ENCODE measurements at places on chromosomes 12 and 14.

- DNase-seq, result no peak
Measured at GRCh38 chr12:117120787-117121186, 21.6 kb upstream of the TESC start.

- no peak for DNase-seq
Measured at GRCh38 chr12:107513636-107514400, 171.8 kb upstream of the PWP1 start.

DNA sequence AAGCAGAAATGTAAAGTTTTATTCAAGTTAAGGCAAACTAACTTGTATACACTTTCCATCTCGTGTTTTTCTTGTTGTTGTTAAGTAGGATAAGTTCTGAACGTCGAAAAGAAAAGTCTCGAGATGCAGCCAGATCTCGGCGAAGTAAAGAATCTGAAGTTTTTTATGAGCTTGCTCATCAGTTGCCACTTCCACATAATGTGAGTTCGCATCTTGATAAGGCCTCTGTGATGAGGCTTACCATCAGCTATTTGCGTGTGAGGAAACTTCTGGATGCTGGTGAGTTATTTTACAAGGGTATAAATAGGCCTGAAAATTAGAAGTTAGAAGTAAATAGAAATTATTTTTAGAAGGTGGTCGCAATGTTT is 25.0 kb downstream of the HIF1A start:
- DNase-seq, result no peak

DNA sequence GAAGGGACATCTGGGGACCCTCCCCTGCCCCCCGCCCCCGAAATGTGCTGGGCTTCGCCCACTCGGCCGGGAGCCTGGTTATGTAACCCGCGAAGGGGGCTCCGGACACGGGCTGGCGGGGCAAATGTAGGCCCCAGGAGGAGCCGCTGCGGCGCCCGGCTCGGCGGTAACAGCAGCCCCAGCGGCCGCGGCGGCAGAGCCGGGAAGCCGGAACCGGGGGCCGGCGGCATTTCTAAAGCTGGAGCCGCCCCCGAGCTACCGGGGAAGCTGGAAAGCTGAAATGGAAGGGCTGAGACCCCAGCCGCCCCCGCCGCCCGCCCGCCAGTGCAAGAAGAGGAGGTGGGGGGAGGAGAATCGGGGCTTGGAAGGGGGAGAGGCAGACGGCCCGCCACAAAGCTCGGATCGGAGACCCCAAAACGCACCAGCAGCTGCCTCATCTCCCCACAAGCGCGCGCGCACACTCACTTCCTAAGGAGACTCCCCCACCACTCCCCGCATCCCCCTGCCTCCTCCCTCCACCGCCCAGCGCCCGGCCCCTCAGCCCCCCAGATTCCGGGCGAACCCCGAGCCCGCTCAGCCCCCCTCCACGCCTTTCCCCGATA is 1.5 kb downstream of the KDM2B start:
- DNase-seq, result no peak

DNA sequence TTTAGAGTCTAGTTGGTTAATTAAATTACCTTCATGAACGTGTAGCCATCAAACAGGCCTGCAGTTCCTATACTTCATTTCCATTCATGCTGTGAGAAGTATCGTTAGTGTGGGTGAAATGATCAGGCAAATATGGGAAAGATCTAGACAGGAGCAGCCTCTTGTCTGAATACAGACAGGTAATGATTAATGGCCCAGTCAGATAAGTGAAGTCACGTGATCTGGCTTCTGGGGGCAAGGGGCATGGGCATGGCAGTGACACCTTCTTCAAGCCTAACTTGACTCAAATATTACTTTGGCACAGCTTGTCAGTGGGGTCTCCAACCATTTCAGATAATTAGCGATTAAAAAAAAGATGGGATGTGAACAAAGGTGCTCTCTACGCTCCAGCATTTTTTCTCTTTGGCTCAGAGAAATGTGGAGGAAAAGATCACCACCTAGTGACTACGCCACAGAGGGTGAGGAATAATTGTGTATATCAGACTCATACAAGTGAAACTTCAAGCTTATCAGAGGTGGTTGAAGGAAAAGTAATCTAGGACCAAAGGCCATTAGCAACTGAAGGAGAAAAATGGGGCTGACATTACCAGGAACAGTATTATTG is 17.8 kb downstream of the GUCY2C start:
- DNase-seq, result no peak

DNA sequence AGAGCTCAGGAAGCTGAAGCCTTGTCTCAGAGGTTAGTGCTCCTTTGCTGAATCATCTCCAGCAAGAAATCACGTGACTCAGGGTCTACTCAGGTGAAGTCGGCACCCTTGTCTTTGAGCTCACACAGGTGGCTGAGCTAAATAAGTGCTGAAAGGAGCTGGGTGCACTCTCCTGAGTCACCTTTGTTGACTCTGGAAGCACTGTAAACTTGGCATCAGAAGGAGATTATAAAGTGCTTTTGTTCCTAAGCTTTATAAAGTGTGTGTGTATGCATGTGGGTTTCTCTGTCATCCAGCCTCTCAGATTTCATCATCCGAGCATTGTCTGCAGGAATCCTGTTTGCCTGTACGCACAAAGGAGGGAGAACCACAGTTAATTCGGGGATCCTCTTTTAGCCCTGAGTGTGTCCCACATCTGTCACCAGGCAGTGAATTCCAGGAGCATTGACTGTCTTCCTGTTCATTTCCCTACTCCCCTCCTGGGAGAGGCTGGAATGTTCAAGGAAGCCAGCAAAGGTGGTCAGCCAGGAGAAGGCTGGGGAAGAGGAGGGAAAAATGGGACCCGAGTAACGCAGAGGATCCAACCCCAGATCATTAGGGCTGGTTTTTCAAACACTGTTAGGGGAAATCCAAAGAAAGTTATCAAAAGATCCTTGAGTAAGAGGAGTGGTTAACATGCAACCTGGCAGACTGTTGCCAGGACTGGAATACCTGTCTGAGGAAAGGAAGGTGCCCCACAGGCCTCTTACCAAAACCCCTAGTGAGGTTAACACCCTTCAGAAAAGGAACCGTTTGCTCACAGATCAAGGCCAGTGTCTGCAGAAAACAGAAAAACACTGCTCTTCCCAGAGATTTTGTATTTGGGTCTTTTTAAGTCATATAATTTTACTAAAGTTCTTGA is 157.5 kb upstream of the HIF1A start:
- DNase-seq, result no peak

GRCh38 chr12:62693376-62694050 is 226.9 kb downstream of the MON2 start:
- DNase-seq, result no peak

DNA sequence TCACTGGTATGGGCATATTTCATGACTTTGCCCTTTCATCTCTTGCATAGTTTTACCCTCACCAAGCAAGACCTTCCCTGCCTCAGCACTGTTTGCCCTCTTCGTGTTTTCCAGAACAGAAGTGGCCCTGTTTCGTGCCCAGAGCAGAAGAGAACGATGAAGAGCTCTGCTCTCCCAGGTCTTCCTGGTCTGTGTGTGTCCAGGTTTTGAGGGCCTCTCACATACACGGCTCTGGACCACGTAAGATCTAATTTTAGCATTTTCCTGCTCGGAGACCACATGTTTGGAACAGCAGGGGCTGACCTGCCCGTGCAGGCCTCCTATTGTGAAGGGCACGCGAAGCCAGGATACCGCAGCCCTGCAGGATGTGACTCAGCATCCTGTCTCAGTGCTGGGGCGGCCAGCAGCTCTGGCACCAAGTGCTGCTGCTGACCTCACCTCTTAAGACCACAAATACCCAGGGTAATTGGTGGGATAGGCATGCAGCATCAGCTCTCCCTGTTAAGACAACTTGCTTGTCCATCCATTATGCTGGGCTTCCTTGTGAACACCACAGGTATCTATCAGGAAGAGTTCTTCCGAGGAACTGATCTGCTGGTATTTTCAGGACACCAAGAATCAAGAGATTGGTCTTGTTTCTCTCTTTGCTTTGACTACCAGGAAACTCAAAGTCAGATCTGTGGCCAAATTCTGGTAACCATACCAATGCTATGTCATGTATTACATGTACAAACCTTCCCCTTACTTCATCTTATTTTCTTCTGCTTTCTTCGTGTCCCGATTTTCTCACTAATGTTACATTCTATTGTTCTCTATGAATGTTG is 19.0 kb downstream of the SSH1 start:
- peak; percentile 44 for DNase-seq

DNA sequence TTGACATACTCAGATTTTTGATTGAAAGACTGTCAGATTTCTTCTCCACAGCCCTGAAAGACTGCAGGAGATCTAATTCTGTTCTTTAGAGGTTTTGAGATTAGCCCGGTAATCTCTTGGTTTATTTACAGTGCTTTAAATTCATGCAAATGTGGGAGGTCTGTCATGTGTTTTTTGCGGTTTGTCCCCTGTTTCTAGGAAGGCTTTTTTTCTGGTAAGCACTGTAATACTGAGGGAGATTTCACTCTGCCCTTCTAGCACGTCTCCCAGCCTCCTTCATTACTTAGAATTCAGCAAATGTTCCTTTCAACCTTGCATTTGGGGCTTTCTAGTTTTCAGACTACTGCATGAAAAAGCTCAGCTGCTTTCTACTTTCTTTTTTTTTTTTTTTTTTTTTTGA is 31.1 kb downstream of the GPHN start:
- no peak for DNase-seq

DNA sequence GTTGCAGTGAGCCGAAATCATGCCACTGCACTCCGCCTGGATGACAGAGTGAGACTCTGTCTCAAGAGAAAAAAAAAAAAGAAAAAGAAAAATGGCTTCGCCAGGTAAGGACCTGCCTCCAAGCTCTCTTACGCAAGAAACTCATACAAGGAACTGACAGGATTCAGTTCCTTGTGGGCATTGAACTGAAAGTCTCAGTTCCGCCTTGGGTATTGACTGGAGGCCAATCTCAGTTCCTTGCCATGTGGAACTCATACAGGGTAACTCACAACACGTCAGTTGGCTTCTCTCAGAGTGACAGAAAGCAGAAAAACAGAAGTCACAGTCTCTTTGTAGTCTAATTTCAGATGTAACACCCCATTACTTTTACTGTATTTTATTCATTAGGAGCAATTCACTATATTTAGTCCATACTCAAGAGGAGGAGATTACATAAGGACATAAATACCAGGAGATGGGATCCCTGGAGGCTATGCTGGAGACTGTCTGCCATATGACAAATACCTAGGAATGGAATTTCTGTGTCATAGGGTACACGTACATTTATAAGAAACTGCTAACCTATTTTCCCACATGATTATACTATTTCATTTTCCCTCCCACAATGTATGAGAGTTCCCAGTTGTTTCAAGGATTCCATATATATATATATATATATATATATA is 11.4 kb upstream of the NOPCHAP1 start:
- DNase-seq, result no peak

GRCh38 chr12:26374934-26375680 is 179.7 kb downstream of the SSPN start:
- no peak for DNase-seq

GRCh38 chr12:11711651-11712327 is 62.3 kb downstream of the ETV6 start:
- DNase-seq, result no peak

DNA sequence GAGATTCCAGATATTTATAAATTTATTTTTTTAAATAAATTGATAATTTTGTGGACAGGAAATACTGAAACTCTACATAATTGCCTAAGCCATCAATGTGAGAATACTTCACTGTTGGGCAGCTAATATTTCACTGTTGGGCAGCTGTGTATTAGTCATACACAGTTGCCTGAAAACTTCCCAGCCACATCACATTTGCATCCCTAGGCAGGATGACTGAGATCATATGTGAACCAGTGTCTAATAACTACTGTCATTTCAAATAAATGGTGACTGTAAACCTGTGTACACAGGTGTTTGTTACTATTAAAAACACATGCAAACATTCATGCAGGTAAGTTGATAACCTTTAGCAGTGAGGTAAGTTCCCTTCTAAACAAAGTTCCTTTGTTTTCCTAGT is 43.9 kb downstream of the TMTC3 start:
- no peak for DNase-seq

GRCh38 chr12:23648546-23648945 is 300.9 kb downstream of the SOX5 start:
- no peak for DNase-seq

DNA sequence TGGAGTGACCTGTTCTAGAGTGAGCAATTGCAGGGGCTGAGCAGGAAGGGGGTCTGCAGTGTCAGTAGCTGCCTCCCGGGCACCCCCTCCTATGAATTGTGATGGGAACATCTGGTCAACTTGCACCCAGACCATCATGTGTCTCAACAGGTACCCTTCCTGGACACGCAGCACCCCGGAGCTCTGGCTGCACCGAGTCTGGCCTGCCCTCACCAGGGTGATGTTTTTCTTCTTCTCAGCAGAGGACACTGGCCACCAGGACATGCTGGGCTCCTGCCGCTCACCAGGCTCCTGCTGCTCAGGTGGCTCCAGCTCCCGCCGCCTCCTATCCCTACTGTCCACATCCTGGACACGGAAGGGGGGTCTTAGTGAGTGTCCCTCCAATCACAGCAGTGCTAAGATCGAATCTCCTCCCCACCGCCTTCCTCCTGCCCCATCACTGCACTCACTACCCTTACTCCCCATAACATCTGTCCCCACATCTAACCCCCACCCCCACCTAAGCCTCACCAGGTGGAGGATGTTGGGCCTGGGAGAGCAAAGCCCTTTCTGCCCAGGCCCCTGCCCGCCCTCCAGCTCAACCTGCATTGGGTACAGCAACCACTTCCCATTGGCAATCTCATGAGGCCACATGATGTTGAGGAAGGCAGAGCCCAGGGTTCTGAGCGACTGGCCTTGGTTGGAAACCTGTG is 14.9 kb downstream of the ITGA7 start:
- DNase-seq, result no peak

- DNase-seq, result no peak
Measured at GRCh38 chr14:61742371-61742770, 19.8 kb upstream of the SNAPC1 start.

- no peak for DNase-seq
Measured at GRCh38 chr12:65533177-65533883, 254.8 kb downstream of the MSRB3 start.

GRCh38 chr14:76081642-76082041 is 70.1 kb upstream of the GPATCH2L start:
- DNase-seq, result no peak

- no peak for DNase-seq
Measured at GRCh38 chr12:51369581-51369980, 21.6 kb downstream of the GALNT6 start.

DNA sequence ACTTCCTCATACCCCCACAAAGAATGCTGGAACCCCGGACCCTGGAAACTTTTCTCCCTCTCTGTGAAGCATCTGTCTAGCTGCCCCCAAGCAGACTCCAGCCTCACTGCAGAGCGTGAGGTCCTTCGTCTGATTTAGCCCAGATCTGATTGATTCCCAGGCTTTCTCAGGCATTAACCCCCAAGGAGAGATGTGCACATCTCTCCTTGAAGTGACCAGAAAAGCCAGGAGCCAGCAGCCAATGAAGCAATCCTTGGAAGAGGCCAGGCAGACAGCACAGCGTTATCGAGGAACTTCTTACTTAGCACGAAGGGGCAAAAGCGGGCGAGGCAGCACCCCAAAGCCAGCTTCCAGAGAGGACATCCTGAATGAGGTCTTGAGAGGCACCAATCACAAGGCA is 100.7 kb downstream of the ZFP36L1 start:
- no peak for DNase-seq

DNA sequence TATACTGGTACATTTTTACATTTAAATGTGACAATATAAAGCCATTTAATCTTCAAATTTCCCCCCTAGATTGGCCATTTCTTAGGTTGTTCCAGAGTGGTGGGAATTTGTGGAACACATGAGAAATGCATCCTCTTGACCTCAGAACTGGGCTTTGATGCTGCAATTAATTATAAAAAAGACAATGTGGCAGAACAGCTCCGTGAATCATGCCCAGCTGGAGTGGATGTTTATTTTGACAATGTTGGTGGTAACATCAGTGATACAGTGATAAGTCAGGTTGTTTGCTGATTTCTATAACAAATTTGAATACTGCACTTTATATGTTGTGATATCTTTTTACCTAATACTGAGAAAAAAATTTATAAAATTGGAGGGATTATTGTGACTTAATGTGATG is 7.6 kb upstream of the ZNF410 start:
- DNase-seq, result no peak
